Stromal cell of bone marrow (primary cell): ENCODE measurements at places on chromosomes 5 and 9.

GRCh38 chr9:36843964-36844363, 190.1 kb downstream of the PAX5 start:
- DNase-seq: no peak

DNA sequence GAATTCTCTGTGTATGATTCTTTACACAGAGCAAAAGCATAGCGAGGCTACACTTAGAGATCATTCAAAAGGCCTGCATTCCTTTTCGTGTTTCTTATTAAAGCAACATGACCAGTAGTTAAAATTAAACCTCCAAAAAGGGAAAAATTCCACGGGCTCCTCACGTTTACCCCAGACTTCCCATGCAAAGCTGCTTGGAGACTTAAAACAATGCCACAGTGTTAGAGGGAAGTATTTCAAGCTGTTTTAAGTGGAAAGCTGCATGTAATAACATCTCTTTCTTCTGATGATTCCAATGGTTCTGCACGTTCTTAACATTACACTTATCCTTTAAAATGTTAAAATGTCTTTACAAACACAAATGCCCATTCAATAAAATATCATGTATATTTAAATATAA, 405.2 kb downstream of the SEMA5A start:
- DNase-seq: no peak

DNA sequence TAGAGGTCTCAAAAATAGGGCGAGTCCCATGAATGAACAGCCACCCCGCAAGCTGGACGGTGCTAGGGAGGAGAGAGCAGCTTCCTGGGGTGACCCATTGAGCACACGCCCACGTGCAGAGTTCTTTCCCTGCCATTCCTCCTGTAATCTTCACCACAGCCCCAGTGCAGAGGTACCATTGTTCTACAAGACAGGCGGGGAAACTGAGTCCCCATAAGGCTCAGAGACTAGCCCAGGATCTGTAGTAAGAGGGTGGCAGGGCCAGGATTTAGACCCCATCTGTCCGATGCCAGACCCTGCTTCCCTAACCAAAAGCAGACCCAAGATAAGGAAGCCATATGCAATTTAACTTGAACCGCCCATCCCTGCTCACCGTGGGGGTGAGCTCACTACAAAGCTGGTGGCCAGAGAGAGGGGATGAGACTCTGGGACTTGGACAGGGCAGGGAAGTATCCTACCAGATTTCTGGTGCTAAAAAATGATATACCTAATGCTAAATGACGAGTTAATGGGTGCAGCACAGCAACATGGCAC, 36.7 kb upstream of the ORM1 start:
- no peak for DNase-seq

- no peak for DNase-seq
Observed at GRCh38 chr9:89154218-89154617, 24.4 kb downstream of the SHC3 start.

- no peak for DNase-seq
Observed at GRCh38 chr5:158174026-158174425, 315.1 kb upstream of the CLINT1 start.

- no peak for DNase-seq
Observed at GRCh38 chr5:12237837-12238575, 333.8 kb upstream of the CTNND2 start.

DNA sequence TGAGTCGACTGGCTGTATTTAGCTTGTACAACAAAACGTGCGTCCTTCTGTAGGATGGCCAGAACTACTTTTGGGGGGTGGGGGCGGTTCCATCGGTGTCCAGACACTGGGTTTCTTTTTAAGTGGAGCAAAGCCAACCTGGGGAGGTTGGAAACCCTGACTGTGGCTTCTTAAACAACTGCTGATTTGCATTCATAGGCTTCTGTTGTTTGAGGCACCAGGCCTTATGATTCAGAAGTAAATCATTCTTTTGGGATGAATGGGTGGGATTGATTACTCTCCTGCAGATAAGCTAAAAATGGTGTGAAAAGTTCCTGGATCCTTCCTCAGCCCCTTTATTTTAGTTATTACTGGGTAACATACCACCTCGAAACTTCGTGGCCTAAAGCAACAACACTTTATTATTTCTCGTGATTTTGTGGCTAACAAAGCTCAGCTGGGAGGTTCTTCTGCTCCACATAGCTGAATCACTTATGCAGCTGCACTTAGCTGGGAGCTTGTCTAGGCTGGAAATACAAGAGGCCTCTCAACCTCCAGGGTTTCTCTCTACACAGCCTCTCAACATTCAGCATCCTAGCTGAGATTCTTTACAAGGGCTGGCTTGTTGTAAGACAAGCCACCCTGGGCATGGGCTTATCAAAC, 12.2 kb upstream of the SMIM32 start:
- no peak for DNase-seq

DNA sequence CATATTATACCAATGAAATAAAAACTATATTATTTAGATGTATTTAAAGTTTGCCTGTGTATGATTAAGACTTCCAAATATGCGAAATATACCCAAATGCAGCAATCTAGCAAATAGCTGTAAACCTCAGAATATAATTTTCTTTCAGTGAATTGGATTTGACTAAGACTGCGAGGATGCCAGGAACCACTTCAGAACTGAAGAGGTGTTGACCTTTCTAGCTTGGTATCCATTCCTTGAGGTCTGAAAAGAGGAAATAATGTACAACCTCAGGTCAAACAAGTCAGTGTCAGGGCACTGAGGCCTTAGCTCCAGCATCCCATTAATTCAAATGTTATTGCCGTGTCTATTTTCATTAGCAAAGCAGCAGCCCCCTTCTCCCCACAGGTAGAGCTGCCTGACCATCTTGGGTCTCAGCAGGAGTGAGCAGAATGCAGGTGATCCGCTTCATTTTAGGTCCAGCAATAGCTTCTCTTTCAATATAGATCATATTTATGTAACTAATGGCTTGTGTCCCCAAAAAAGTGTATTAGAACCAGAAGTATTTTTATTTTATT, 100.0 kb downstream of the KIAA1958 start:
- DNase-seq: no peak

GRCh38 chr5:66717455-66718373, 121.5 kb downstream of the MAST4 start:
- no peak for DNase-seq

DNA sequence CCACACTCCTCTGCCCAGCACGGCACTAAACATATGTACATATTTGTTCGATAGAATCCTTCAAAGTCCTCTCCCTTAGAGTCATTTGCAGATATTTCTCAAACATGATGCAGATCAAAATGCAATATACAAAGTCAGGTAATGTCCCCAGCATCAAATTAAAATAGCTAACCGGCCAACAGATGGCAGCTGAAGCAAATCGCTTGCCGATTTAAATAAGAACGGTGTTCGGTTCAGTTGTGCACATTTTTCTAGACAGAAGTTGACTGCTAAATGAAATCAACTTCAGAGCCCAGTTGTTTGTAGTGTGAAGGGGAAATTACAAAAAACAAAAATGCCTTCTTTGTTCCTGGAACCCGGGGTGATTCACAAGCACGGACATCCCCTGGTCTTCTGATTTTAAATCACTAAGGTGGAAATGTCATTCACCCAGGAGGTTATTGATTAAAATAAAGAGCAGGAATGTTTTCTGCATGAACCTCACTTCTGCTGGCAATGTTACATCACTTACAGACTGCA, 219.2 kb downstream of the EBF1 start:
- no peak for DNase-seq

- no peak for DNase-seq
Observed at GRCh38 chr9:119961774-119962424, 592.7 kb upstream of the BRINP1 start.

- DNase-seq: no peak
Observed at GRCh38 chr5:8695902-8696845, 827.2 kb downstream of the MTRR start.
